Right renal pelvis (tissue), 4 donors: ENCODE measurements at places on chromosomes 3 and 15. TPM values are rescaled to one million over a fixed set of nuclear protein-coding genes. Genes with fewer than 3 reads are reported as not detected.

The PCSK6 gene
- 7.0 TPM for polyA plus RNA-seq

GRCh38 chr3:88114878-88115549 is 34.7 kb upstream of the C3orf38 start:
- no peak for DNase-seq

- no peak for DNase-seq
These were observed 25.0 kb downstream of the SRGAP3 start for GRCh38 chr3:9224490-9224889.

- no peak for DNase-seq
These were observed 254.7 kb downstream of the NR1D2 start for GRCh38 chr3:24199775-24200247.

The CPLX3 gene
- polyA plus RNA-seq: 0.03 TPM

The FYTTD1 gene
- 112 TPM for polyA plus RNA-seq

GRCh38 chr3:134333522-134334181 is 40.6 kb downstream of the AMOTL2 start:
- no peak for DNase-seq
